ENCODE measurements at places on chromosomes 3 and 15.

GRCh38 chr3:51943451-51944391 lies 1.6 kb downstream of the PARP3 start:
- DNase-seq: no peak

- no peak for DNase-seq
Measured at GRCh38 chr15:50747523-50747922, 18.0 kb downstream of the SPPL2A start.

GRCh38 chr3:185949515-185949914 lies 11.7 kb upstream of the TRA2B start:
- DNase-seq: no peak

DNA sequence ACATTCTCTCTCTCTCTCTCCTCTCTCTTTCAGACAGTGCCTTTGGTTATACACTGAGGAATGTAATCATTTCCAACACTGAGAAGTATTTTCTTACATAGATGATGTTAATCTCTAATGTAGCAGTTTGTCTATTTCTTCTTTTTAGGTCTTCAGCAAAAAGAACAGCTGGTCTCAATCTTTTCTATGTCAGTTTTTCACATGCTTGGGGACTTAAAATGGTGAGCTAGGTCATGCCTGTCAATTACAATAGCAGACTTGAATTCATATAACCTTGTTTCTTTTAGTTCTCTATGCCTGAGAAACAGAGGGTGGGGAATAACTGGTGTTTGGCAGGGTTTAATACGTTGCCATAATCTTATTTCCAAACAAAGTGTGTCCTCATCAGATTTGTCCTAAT lies 786.2 kb downstream of the SQOR start:
- no peak for DNase-seq

DNA sequence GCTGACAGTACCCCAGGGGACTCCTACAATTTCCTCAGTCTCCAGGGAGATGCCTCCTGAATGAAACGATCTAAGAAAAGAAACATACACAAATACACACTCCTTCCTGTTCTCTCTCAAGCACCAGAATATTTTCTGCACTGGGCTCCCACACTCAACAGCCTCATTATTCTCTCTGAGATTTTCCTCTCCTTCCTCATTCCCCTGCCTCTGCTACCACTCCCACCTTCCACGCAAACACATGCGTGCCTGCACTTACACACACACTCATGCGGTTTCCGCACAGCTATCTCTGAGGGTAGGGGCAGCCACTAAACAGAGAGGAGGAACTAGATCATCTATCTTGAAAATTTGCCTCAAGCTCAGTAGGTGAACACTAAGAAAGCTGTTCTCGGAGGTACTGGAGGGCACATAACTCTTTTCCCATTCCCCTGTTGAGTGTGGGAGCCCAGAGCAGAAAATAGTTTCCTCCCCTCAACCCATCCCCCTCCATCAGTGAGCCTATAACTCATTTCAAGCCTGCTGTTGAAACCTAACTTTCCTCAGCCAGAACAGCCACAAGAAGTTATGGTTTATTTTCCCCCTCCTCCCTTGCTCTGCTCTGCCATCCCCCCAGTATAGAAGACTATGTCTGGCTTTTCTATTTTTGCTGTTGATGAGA lies 30.5 kb upstream of the TIPARP start:
- DNase-seq: no peak

DNA sequence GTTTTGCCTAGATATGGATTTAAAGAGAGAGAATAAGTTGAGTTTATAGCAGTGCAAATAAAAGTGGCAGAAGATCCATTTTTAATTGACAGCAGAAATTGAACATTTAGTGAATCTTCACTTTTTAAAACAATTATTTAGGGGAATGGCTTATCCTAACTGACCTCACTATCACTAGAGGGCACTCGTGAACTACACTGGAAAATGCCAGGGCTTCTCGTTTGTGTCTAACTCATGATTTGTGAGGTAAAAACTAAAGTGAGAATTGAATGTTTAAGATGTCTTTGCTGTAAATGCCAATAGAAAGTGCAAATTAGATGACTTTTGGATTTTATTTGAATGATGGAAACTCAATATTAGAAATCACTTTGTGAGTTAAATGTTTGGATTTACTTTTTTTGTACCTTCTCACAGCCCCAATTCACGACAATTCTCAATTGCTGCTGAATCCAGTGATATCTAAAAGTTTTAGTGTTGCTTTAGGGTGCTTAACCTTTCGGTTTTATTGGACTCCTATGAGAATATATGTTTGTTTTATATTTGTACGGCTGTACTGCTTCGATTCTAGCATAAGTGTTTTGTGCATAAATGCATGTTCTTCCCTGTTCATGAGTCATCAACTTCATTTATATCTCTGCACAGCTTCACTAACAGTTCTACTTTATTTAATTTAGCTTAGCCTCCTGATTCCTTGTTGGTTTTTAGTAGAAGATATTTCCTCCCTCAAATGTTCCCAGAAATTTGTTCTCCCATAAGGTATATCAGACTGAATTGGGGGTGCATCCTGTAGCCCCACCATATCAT lies 462.1 kb downstream of the MFSD1 start:
- no peak for DNase-seq

GRCh38 chr3:197511130-197511529 lies 44.6 kb downstream of the BDH1 start:
- DNase-seq: no peak

DNA sequence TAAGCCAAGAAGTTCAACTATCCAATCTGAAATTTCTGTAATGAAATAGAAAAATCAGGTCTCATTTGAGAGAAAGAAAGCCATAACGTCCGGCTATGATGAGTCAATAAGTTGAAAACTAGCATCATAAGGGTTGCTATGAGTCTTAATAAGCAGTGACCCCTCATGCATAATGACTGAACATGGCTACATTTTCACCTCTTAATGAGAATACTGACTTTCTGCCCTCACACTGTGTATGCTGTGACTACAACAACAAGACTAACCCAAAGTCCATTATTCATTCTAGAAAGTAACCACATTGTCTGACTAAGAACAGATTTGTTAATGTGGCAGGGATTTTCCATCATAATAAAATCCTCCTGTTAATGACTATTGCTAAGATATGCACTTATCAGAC lies 884.0 kb upstream of the CADM2 start:
- no peak for DNase-seq

GRCh38 chr3:29864809-29865208 lies 583.9 kb downstream of the RBMS3 start:
- no peak for DNase-seq

DNA sequence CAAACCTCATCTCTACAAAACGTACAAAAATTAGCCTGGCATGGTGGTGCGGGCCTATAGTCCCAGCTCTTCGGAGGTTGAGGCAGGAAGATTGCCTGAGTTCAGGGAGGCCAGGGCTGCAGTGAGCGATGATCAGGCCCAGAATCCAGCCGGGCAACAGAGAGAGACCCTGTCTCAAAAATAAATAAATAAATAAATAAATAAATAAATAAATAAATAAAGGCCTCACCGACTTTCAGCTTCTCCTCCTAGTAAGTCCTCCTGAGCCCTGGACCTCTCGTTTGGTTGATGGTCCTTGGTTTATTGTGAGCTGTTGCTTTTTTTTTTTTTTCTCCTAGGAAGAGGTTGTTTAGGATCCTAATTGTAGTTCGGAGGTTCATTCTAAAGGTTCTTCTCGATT lies 25.1 kb downstream of the WDR73 start:
- DNase-seq: no peak

GRCh38 chr3:194800002-194800401 lies 114.3 kb downstream of the FAM43A start:
- DNase-seq: no peak

GRCh38 chr3:140924097-140924873 lies 17.4 kb upstream of the SLC25A36 start:
- no peak for DNase-seq

DNA sequence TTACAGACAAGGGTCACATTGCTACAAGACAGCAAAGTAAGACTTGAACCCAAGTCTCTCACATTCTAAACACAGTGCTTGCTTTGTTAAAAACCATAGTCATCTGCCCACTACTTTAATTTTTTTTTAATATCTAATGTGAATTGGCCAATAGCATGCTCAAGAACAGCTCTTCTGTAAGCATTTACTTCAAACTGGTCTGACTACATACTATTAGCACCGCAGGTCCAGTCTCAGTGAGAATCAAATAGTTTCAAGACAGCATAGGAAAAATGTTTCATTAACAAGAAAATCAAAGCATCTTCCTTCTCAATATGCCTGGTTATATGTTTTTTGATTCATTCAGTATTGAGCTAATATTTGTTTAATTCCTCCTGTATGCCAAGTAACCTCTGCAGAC lies 419.9 kb downstream of the ERC2 start:
- no peak for DNase-seq

- DNase-seq: no peak
Measured at GRCh38 chr3:43162230-43163084, 56.6 kb upstream of the POMGNT2 start.

DNA sequence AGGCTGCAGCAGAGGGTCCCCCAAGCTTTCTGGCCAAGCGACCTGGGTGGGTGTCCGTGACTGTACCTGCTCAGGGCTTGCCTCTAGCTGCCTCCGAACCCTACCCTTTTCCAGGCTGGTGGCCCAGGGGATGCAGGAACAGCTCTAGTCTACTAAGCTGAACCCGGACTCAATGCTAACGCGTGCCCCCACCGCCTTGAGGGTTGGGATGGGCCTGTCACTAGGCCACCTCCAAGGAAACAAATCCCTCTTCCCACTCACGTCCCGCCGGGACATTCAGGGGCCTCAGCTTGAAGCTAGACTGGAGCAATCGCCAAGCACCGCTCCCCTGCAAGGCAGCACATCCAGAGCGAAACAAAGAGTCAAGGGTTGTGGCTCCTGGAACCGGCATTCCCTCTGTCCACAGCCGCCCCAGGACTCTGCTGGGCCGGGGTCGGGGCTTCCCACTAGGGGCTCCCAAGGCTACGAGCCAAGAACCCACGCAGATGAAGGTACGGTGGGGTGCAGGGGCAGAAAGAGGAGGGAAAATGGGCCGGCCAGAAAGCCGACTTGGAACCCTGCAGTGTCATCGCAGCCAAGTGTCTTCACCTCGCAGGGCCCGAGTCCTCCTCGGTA lies 2.9 kb downstream of the FBXL22 start:
- DNase-seq: no peak

Data from cortex of kidney (tissue), 1 donor.